NCI-H1694 (cell line): ENCODE measurements at places on chromosomes 12 and 14.

DNA sequence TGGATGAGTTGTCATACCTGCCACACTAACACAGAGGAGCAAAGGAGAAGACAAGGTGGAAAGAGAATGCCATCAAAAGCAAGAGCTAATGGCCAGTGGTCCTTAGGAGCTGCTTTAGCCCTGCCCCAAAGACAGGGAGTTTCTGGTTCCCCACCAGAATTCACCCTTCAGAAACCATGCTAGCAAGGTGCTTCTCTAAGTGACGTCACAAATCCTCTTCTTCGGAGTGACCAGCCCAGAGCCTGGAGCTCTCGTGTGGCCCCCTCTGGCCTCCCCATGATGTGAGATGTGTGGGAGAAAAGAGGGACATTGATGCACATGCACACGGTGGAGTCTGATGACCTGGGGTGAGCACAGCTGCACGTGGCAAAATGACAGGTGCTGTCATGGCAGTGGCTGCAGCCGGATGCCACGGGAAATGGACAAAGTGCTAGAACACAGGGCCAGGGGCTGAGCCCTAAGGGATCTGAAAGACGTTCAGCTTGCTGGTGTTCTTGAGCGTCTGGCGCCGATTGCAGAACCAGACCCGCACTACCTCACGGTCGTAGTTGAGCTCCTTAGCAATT is 16.9 kb upstream of the TFCP2 start:
- DNase-seq, result no peak

- DNase-seq, result peak; percentile 17
Observed at GRCh38 chr14:26596543-26597061, 1.2 kb downstream of the NOVA1 start.

- no peak for DNase-seq
Observed at GRCh38 chr14:31902002-31902401, 175.1 kb upstream of the ARHGAP5 start.

DNA sequence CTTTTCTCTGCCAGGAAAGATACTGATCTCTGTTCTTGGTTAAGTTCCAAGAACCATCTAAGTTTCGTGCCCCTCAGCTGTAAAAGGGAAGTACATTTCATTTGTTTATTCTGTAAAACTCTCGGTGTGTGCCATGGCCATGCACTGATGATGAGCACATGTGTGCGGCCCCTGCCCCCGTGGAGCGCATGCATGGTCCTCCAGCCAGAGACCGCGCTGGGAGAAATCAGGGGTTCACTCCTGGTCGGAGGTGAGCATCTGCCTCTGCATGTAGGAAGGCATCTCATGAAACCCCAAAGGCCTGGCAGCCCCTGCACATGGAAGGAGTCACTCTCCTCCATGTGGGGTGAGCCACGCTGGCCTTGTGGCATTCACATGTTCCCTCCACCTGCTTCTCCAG is 102.5 kb upstream of the RTL1 start:
- DNase-seq, result no peak

DNA sequence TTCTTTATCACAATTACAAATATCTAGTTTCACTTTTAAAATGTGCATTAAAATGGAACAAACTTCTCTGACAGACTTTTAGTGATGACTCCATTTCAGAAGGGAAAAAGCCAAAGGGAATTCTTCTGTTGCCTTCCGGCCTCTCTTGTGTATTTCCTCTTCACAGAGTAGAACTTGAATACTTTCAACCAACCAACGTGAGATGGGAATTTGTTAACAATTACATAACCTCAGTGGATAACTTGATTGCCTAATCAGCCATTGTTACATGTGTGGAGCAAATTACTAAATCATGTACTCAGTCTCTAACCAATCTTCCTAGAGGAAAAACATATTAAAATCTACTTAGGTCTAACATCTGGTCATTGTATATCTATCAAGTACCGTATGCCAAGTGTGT is 291.1 kb downstream of the SYT1 start:
- no peak for DNase-seq

DNA sequence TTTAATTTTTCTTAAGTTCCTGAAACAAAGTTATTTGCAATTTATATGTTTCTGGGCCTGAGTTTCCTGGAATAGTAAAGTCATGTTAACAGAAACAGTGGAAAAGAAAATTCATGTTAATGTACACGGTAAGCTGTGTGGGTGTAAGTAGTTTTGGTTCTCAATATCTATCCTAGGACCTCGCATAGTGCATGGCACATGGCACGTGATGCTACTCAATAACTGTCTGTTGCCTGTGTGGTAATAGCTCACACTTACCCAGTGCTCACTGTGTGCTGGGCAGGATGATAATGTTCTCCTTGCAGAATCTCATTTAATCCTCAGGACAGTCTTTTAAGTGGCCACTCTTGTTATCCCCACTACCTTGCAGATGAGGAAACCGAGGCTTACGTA is 100.7 kb downstream of the DUSP16 start:
- DNase-seq, result no peak
